ENCODE measurements at places on chromosomes 3 and 15.

GRCh38 chr3:168952551-168952950 lies 711.0 kb downstream of the MECOM start:
- DNase-seq = peak; percentile 21

DNA sequence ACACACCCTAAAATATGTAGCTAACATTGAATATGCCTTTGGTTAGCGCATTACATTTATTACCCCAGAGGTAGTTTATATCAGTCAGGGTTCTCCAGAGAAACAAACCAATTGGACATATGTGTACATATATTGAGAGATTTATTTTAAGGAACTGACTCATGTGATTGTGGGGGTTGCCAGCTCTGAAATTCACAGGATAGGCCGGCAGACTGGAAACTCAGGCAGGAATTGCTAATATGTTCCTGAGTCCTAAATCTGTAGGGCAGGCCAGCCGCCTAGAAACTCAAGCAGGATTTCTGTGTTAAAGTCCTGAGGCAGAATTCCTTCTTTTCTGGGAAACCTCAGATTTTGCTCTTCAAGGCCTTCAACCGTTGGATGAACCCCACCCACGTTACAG lies 189.7 kb downstream of the CDIN1 start:
- peak; percentile 82 for DNase-seq

- no peak for DNase-seq
Measured at GRCh38 chr15:43989938-43990337, 163.1 kb downstream of the WDR76 start.

DNA sequence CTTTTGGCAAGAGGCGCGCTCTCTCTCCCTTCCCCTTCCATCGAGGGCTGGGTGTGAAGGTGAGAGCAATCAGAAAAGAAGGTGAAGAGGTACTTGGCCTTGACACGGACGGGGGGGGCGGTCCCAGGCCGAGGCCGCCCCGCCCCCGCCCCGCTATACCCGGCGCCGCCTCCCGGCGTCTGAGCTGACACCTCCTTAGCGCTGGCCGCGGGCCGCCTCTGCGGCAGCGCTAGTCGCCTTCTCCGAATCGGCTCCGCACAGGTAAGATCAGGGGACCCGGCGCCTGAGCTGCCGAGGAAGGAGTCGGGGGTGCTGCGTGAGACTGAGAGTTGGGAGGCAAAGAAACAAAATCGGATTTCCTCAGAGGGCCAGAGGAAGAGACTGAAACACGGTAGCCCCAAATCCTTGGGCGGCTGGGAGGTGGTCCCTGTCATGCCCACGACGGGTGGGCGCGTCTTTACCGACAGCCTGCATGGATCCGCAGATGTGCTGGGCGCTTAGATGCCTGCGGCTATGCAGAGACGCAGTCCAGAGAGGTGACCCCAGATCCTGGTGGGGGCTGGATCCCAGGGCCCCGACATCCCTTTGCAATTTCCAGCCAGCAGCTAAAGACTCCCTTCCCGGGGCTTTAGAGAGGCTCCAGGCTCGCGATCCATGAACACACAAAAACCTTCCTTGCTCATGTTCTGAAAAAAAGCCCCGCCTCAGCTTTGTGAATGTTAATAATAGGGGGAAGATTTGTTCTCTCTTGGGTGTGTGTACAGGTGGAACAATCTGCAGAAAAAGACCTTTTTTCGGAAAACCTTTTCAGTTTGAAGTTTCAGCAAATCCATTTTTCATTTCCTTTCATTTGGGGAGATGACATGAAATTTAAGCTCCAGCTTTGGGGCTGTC lies at the start of gene ENTPD3:
Gene ENTPD3 (plus strand): TSS at position 184 of the 894 bp plus-strand sequence. CDS start 874 bp downstream, outside the sequence.
- DNase-seq = no peak

GRCh38 chr15:59611276-59612260 lies at the start of gene GCNT3:
GCNT3 (plus strand) TSS chr15:59611783; CDS start chr15:59618239, 6,456 bp downstream.
- no peak for DNase-seq

All from fibroblast of skin of abdomen (primary cell).